Left hindlimb (tissue), 1 donor: ENCODE measurements at places on chromosomes 2 and 18.
A peak's percentile ranks its signal among the peaks of the same experiment; 100 is the strongest.

DNA sequence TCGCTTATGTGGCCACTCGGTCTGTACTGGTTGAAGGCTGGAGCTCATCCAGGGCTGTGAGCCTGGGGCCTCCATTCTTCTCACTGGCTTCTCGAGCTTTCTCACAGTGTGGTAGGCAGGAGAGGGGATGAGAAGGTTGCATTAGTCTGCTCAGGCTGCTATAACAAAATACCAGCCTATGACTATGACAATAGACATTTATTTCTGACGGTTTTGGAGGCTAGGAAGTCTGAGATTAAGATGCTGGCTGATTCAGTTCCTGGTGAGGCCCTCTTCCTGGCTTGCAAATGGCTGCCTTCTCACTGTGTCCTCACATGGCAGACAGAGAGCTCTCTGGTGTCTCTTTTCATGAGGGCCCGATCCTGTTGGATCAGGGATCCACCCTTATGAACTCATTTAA, 6.2 kb upstream of the STK25 start:
- DNase-seq = no peak

DNA sequence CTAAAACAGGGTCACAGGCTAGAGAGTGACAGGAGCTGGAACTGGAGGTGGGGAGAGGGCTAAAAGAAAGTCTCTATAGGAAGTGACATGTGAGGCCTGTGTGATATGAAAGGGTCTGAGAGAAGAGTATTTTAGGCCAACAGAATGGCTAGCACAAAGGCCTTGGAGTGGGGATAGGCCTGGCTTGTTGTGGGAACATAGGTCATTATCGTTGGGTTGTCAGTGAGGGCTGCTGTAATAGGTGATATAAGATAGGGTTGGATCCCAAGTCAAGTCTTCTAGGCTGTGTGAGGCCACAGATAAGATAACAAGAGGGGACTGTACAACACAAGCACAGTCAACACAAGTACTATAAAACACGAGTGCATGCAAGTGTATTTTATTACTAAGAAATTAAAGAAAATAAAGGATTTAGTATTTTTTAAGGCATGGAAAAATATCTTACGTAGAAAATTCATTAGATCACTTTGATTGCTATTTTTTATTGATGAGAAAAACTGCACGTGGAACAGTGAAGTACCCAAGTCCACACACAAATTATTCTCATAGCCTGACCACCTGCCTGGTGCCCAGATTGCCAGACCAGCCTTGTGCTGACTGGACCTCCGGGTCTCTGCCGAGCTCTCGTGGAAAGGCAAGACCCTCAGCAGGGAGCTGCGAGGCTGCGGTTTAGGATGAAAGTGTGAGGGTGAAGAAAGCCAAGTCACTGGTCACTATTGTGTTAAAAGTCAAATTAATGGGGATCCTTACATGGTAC, 14.1 kb downstream of the LTBP1 start:
- no peak for DNase-seq

GRCh38 chr2:217826520-217826919, 176.3 kb downstream of the TNS1 start:
- peak; percentile 80 for DNase-seq

DNA sequence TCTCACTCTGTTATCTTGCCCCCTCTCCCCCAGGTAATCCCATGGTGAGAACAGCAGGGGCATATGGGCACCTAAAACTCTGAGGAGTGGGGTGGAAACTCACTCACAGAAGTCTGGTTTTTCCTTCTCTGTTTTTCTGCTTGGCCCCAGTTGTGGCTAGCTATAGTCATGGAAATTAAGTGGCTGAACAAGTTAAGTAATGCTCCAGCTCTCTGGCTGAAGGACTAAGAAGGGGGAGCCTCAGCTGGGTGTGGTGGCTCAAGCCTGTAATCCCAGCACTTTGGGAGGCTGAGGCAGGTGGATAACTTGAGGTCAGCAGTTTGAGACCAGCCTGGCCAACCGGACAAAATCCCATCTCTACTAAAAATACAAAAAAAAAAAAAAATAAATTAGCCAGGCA, 261.0 kb downstream of the TPGS2 start:
- no peak for DNase-seq

GRCh38 chr2:41867553-41867952, 180.3 kb upstream of the PKDCC start:
- DNase-seq = no peak

- no peak for DNase-seq
These were observed 61.1 kb downstream of the POLR1A start for GRCh38 chr2:86044614-86045013.

DNA sequence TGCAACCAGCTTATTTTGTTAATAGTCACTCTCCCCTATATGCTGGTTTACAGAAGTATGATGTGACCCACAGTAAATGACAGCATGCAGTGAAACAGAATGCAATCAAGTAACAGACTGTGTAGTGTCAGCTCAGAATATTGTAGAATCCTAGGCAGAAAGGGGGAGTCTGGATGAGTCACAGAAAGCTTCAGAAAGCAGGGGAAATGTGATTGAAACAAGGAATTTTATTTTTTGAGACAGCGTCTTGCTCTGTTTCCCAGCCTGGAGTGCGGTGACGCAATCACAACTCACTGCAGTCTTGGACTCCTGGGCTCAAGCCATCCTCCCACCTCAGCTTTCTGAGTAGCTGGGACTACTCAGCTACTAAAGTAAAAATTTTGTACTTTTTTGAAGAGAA, 219.9 kb upstream of the FBXO11 start:
- no peak for DNase-seq

- no peak for DNase-seq
These were observed 26.0 kb downstream of the CDH2 start for GRCh38 chr18:28150925-28151324.

GRCh38 chr2:116319935-116320334, 1494.6 kb upstream of the DDX18 start:
- DNase-seq = no peak

DNA sequence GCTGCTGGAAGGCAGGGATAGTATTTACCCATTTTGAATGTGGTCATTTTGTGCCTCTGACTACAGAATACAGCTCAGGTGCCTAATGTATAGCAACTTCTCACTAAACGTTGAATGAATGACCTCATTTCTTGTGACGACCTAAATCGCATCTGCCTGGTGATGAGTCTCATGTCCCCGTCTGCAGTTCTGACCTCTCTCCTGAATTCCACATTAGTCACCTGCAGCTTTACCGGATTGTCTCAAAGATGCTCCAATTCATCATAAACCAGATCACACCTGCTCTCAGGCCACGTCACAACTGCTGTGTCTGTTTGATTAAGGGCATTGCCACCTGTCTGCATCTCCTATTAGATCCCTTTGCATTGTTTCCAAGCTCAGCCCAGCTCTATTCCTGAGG, 133.6 kb upstream of the MYT1L start:
- no peak for DNase-seq

DNA sequence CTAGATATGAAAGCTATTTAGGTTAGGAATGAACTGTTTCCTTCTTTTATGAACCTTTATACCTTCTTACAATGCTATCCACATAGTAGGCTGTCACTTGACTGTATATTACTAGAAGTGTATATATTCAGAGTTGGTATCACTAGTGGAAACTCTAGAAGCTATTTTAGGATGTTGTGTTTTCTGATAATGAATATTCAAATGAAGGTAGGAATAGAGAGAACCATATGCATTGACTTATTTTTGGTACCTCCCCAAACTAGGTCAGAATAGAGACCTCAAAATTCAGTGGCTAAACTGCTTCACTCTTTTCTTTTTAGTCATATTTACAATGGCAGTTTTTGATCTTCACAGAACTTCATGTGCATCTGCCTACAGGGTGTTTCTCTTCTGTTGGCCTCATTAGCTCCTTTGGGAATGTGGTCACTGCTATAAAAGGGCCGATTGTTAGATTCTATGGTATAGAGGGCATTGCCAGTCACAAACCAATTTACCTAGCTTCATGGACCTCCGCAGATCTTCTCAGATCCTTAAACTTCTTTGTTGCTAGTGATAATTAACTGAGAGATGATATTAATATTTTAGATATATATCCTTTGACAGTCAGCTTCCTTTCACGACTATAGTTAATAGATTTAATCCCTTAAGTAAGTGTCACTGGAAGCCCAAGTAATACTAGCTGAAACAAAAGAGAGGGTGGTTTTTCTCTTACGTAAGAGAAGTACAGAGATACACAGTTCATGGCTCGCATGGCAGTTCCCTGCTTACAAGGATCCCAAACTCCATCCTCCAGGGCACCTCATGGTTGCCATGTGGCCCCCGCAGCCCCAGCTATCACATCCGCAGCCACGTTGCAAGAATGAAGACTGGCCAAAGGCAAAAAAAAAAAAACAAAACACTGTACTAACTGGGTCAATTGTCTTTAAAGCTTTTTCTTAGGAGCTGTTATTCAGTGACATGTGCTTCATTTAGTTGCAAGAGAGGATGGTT, 61.0 kb downstream of the TSPYL6 start:
- no peak for DNase-seq

DNA sequence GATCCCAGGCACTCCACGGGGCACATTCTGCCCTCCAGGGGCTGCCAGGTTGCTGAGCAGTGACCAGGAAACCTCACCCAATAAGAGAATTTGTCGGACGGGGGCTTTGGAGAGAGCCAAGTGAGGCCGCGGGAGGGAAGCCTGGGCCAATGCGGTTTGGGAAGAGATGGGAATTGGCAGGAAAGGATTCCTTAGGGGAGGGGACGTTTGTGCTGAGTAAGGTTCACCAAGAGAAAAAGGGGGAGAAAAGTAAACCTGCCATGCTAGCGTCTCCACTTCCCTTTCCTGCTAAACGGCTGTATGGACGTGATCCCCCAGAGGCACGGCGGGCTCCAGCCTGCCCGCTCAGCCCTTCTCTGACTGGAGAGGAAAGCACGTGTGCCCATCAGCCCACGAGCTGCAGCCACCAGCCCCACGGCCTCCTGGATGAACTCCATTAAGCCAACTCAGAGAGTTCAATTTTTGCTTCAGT, 194.4 kb upstream of the ID2 start:
- DNase-seq = peak; percentile 49

- no peak for DNase-seq
These were observed 412.0 kb downstream of the MEIS1 start for GRCh38 chr2:66846887-66847286.

GRCh38 chr2:54529935-54530334, 73.8 kb downstream of the SPTBN1 start:
- no peak for DNase-seq

- DNase-seq = no peak
These were observed 376.9 kb upstream of the TMEFF2 start for GRCh38 chr2:192571636-192572035.

GRCh38 chr2:203016716-203017115, 2.0 kb downstream of the NBEAL1 start:
- no peak for DNase-seq

GRCh38 chr2:11589316-11589940, 55.6 kb downstream of the GREB1 start:
- DNase-seq = no peak
